Muscle of leg (tissue), 16 donors: ENCODE measurements at places on chromosomes 7 and 10. TPM values are rescaled to one million over a fixed set of nuclear protein-coding genes. Genes with fewer than 3 reads are reported as not detected.
A peak's percentile ranks its signal among the peaks of the same experiment; 100 is the strongest.

DNA sequence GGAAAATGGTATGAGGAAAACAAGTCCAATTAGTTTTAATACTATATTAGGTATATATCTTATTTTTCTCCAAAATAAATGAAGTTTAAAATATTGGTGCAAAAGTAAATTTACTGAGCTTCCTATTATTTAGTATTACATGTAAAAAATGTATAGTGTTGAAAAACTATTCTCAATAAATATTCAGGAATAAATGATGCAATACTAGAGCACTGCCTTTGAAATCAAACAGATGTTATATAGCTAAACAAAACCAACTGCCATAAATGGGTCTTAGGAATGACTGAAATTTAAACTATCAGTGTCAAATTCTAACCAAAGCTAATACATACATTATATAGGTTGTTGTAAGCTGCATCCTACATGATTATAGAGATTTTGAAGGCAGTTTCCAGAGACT is 1434.0 kb upstream of the LRRTM3 start:
- peak; percentile 31 for DNase-seq
- no peaks in the 10 kb centered on the region for H3K27me3 ChIP-seq
- H3K4me3 ChIP-seq, result no peak overlapping the region
- no peaks in the 10 kb centered on the region for H3K36me3 ChIP-seq
- no peaks in the 10 kb centered on the region for H3K4me1 ChIP-seq
- H3K27ac ChIP-seq, result no peak overlapping the region

GRCh38 chr10:6173203-6173602 is 29.5 kb upstream of the PFKFB3 start:
- peaks cover 5% of the 10 kb centered on the region for H3K36me3 ChIP-seq
- H3K4me3 ChIP-seq, result no peak overlapping the region
- DNase-seq, result no peak
- H3K27me3 ChIP-seq, result no peaks in the 10 kb centered on the region

DNA sequence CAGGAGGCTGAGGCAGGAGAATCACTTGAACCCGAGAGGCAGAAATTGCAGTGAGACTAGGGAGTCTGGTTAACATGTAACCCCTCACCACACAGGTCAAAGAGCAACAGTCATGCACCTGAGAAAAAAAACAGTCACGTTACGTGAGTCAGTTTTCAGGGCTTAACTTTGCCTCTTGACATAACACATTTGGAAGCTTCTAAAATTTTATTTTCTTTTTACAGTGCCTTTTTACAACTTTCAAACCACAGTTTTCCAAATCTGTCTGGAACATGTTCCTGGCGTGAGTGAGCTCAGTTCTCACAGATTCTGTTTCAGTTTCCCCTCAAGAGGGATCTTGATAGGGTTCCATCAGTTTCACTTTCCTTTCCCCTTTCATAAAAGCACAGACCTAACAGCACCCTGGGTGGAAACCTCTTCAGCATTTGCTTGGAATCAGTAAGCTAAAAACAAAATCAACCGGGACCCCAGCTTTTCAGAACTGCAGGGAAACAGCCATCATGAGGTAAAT is 4.4 kb downstream of the IFIT3 start:
- no peaks in the 10 kb centered on the region for H3K27me3 ChIP-seq
- H3K27ac ChIP-seq, result peak overlapping the region; percentile 95
- H3K4me3 ChIP-seq, result peak overlapping the region; percentile 55
- H3K4me1 ChIP-seq, result peaks cover 38% of the 10 kb centered on the region

DNA sequence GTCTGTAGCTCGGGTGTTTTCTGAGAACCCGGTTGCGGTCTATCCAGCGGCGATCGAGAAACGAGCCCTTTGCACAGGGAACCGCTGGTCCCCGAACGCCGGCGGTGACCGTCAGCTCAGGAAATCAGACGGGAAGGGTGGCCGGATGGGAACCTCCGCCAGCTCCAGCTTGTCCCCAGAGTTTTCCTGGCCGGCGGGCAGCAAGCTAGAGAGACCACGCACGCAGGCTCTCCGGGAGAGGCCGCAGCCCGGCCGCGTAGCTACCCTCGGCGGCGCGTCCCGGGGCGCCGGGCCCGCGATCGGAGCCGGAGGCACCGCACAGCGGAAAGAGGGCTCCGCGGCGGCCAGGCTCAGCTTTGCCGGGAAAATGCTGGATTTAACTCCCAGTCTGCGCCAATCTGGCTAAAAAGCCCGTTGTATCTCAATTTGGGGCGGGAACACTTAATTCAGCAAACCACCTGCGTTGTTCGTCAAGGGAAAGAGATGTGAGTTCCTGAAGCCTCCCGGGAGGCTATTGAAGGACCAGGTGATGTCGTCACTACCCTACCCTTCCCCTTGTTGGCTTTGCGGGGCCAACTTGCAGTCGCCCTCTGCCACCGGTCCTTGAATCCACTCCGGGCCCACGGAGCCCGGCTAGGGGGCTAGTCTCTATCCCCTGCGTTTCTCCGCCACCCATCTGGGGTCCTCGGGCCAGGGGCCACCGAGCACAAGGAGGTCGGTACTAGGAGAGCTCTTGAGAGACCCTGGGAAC is 859 bp upstream of the CH25H start:
- DNase-seq, result peak; percentile 65
- peak overlapping the region; percentile 49 for H3K4me3 ChIP-seq
- peak overlapping the region; percentile 11 for H3K27ac ChIP-seq
- H3K4me1 ChIP-seq, result peaks cover 18% of the 10 kb centered on the region

DNA sequence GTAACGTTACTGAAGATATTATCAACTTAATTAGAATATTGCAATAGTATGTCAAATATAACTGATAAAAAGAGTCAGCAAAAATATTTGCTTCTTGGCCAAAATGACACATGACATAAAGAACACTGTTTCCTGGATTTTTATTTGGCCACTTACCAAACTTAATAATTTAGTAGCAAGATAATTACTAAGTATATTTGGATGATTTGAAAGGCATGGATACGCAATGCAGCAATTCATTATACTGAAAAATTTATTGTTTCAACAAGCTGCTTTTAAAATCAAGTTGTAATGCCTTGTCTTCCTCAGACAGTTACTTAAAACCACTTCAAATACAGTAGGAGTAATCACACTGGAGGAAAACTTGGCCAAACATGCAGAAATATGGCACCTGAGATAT is 234.0 kb downstream of the SEMA3E start:
- no peaks in the 10 kb centered on the region for H3K36me3 ChIP-seq
- H3K27ac ChIP-seq, result no peak overlapping the region
- no peaks in the 10 kb centered on the region for H3K27me3 ChIP-seq
- H3K4me3 ChIP-seq, result no peak overlapping the region
- no peaks in the 10 kb centered on the region for H3K4me1 ChIP-seq

DNA sequence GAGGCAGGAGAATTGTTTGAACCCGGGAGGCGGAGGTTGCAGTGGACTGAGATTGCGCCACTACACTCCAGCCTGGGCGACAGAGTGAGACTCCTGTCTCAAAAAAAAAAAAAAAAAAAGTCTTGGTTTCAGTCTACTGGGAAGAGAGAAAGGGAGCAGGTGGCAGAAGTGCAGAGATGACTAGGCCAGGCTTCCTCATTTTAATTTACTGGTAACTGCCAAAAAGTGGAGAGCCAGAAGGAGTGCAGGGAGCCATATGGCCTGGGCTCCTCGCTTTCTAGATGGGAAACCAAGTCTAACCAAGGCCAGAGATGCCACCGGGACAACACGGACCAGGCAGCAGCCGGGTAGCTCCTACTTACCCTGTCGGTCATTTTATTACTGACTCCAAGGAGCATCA is 12.2 kb downstream of the SEPHS1 start:
- no peaks in the 10 kb centered on the region for H3K27me3 ChIP-seq
- no peak for DNase-seq
- peaks cover 21% of the 10 kb centered on the region for H3K4me1 ChIP-seq
- H3K27ac ChIP-seq, result no peak overlapping the region
- peaks cover 55% of the 10 kb centered on the region for H3K36me3 ChIP-seq
- H3K4me3 ChIP-seq, result no peak overlapping the region

GRCh38 chr10:57817741-57818140 is 450.0 kb downstream of the IPMK start:
- H3K4me1 ChIP-seq, result no peaks in the 10 kb centered on the region
- no peaks in the 10 kb centered on the region for H3K36me3 ChIP-seq
- DNase-seq, result no peak
- no peaks in the 10 kb centered on the region for H3K27me3 ChIP-seq

GRCh38 chr7:113373863-113374262 is 255.5 kb upstream of the SMIM30 start:
- no peaks in the 10 kb centered on the region for H3K4me1 ChIP-seq
- H3K36me3 ChIP-seq, result no peaks in the 10 kb centered on the region
- no peak overlapping the region for H3K27ac ChIP-seq

- H3K27ac ChIP-seq, result no peak overlapping the region
- no peak for DNase-seq
- H3K4me1 ChIP-seq, result peaks cover 30% of the 10 kb centered on the region
- no peak overlapping the region for H3K4me3 ChIP-seq
- no peaks in the 10 kb centered on the region for H3K36me3 ChIP-seq
Measured at GRCh38 chr7:140996-141395, 51.4 kb upstream of the FAM20C start.

GRCh38 chr7:122248472-122248871 is 56.1 kb downstream of the FEZF1 start:
- H3K27ac ChIP-seq, result no peak overlapping the region
- DNase-seq, result no peak
- H3K4me1 ChIP-seq, result no peaks in the 10 kb centered on the region
- H3K36me3 ChIP-seq, result no peaks in the 10 kb centered on the region
- no peak overlapping the region for H3K4me3 ChIP-seq

- H3K27ac ChIP-seq, result no peak overlapping the region
- peaks cover 28% of the 10 kb centered on the region for H3K36me3 ChIP-seq
- peak; percentile 28 for DNase-seq
- H3K4me3 ChIP-seq, result no peak overlapping the region
- no peaks in the 10 kb centered on the region for H3K27me3 ChIP-seq
Measured at GRCh38 chr7:92028226-92028625, 87.6 kb downstream of the AKAP9 start.

GRCh38 chr7:11779864-11780674 is 51.9 kb downstream of the THSD7A start:
- no peaks in the 10 kb centered on the region for H3K36me3 ChIP-seq
- no peaks in the 10 kb centered on the region for H3K4me1 ChIP-seq
- no peak for DNase-seq
- H3K27me3 ChIP-seq, result no peaks in the 10 kb centered on the region
- H3K27ac ChIP-seq, result no peak overlapping the region

- H3K27me3 ChIP-seq, result no peaks in the 10 kb centered on the region
- H3K4me3 ChIP-seq, result no peak overlapping the region
- no peaks in the 10 kb centered on the region for H3K36me3 ChIP-seq
- H3K4me1 ChIP-seq, result peaks cover 34% of the 10 kb centered on the region
- no peak overlapping the region for H3K27ac ChIP-seq
- peak; percentile 45 for DNase-seq
Measured at GRCh38 chr10:116101616-116102315, 171.2 kb downstream of the GFRA1 start.

- H3K36me3 ChIP-seq, result no peaks in the 10 kb centered on the region
- no peaks in the 10 kb centered on the region for H3K27me3 ChIP-seq
Measured at GRCh38 chr7:73936967-73937366, 76.0 kb downstream of the TMEM270 start.

DNA sequence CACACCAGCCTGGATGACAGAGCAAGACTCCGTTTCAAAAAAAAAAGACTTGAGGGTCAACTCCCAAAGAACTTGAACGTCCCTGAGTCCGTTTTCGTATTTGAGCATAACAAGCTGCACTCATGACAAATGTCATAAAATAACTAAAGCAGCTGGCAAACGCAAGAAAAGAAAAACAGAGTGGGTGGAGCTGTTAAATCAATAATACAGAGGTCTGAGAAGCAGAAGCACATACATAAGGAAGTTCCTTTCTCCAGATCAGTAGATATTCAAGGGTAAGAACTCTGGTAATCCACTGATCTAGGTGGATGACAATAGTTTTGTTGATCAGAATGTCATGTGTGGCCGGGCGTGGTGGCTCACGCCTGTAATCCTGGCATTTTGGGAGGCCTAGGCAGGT is 150.1 kb downstream of the FAM107B start:
- H3K4me3 ChIP-seq, result no peak overlapping the region
- no peak overlapping the region for H3K27ac ChIP-seq
- DNase-seq, result no peak
- H3K27me3 ChIP-seq, result peaks cover 4% of the 10 kb centered on the region

DNA sequence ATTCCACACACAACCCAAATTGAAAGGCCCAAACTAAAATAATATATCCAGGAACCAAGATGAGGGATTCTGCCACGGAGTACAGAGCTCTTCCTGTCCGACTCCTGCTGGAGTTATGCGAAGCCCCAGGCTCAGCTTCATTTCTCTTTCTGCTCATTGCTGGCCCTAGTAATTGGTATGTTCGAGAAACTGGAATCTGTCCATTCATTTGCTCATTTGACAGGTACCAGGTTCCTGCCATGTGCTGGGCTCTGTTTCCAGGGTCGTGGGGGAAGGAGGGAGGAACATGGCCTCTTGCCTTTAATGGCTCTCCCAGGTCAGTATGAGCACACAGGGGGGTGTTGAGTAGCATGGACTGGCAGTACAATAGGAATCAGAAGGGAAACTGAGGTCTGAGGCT is 179.2 kb upstream of the SHH start:
- no peak for DNase-seq
- no peak overlapping the region for H3K27ac ChIP-seq
- no peaks in the 10 kb centered on the region for H3K4me1 ChIP-seq
- peaks cover 5% of the 10 kb centered on the region for H3K27me3 ChIP-seq

DNA sequence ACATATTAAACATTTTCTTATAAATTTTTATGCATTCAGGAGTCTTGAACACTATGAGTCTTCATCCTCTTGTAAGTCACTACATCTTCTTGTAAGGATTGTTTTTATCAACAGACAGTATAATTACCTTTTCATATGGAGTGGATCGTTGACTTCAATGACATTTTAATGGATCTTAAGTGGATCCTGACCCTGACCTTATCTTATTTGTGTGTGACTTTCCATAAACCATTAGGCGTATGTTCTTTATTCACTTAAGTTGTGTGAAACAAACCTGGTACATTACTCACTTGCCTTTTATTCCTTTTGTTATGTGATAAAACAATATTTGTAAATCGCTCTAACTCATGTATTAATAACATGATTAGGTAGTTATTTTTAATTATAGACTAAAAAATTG is 18.5 kb upstream of the SEMA3C start:
- no peak for DNase-seq
- H3K27me3 ChIP-seq, result no peaks in the 10 kb centered on the region
- H3K4me3 ChIP-seq, result no peak overlapping the region
- H3K4me1 ChIP-seq, result peaks cover 14% of the 10 kb centered on the region

DNA sequence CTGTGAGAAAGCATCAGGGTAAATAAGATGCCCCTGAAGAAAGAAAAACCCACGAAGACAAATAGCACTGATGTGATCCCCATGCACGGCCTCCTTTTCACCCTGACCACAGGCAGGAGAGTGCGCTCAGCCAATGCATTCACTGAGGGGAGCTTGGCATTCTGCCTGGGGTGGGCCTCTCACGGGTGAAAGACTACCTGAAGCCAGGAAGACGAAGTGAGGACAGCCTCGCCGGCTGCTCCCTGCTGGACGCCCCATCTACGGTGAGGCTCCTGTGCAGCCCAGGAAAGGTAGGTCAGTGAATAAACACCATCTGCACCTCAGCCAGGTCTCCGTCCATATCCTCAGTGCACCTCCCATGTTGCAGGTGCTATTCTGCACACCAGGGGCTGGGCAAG is 32.0 kb downstream of the CPXM2 start:
- H3K27ac ChIP-seq, result no peak overlapping the region
- no peaks in the 10 kb centered on the region for H3K36me3 ChIP-seq
- no peak for DNase-seq
- peaks cover 3% of the 10 kb centered on the region for H3K4me1 ChIP-seq
- no peak overlapping the region for H3K4me3 ChIP-seq
- H3K27me3 ChIP-seq, result peaks cover 15% of the 10 kb centered on the region

ACTL6B gene
- total RNA-seq, result not detected

SLC13A1 gene
- not detected for total RNA-seq

RPEL1 gene
- not detected for total RNA-seq

CASP7 gene
- total RNA-seq, result 14.9 TPM

SMIM30 gene
- total RNA-seq, result 94.7 TPM

GPR15LG gene
- total RNA-seq, result not detected

ANKIB1 gene
- 30.6 TPM for total RNA-seq

SP8 gene
- total RNA-seq, result not detected
